SHP77 (cell line): ENCODE measurements at places on chromosomes 6 and 20.

- no peak for DNase-seq
Observed at GRCh38 chr6:53263917-53264316, 84.8 kb downstream of the ELOVL5 start.

- peak; percentile 81 for DNase-seq
Observed at GRCh38 chr6:28252009-28252975, at the start of gene ZKSCAN4. ZKSCAN4 (minus strand) TSS chr6:28252269; CDS start chr6:28251980, 289 bp downstream.

DNA sequence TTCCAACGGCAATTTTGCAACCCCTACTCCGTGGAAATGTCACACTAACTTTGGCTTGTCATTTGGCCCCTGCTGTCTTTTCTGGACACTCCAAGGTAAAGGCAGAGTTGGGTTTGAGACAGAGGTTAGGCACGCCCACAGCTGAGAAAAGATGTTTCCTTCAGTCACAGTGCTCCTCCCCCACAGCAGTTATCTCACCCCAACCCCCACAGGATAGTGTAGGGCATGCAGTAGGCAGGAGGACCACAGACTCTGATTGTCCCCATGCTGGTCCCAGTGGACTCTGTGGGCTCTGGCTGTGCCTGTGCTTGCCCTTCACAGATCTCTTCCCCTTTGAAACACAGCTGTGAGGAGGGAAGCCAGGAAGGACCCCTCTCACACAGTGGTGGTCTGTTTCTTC, 124.0 kb upstream of the CARMIL1 start:
- DNase-seq, result no peak

GRCh38 chr6:149913540-149914240, 9.2 kb downstream of the RAET1G start:
- no peak for DNase-seq

DNA sequence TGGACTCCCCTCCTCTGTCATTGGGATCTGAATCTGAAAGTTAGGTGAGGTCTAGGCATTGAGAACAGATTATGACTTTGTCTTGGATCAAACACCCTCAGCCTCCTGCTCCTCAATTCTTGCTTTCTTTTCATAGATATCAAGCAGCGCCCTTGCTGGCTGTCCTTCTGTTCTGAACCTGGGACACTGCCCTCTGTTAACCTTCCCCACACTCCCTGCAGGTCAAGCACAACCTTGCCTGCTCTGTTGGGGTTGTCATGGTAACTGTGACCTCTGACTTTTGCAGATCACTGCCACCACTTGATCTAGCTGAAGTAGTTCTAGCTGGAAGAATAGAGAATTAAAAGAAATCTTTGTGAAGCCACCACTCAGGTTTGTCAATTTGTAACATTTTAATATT, 16.4 kb upstream of the MICA start:
- no peak for DNase-seq

DNA sequence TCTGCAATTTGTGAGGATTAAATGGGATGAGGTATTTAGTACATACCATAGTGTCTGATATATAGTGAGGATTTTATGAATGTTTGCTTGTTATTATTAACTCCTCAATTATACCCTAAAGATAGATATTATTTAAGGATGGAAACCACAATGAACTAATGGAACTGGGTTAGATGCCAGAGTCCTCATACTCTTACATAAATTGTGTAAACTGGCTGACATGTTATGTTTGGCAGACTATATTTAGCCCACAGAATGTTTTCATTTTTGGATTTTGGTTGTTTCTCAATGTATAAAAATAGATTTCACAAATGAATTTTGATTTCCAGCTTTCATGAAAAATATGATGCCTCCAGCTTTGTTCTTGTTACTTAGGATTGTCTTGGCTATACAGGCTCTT, 37.6 kb downstream of the HTR1B start:
- no peak for DNase-seq

GRCh38 chr6:143232849-143233248, 172.2 kb downstream of the AIG1 start:
- peak; percentile 30 for DNase-seq

DNA sequence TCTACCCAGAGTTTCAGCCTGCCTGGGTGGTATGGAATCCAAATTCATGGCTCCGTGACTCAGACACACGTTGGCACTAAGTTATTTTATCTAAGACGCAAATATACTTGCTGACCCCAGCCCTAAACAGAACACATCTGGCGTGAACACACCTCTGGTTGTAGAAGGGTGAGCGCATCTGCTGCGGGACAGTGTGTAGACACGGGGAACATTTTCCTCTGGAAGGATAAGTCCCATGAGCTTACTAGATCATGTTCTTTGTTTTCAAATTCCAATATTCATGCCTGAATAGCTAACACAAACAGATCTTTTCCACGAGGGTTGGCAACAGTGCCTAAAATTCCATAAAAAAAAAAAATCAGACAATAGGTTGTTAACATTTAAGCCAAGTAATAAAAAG, 87.8 kb downstream of the TMEM170B start:
- no peak for DNase-seq
